ENCODE measurements at places on chromosomes 3 and 15. TPM values are rescaled to one million over a fixed set of nuclear protein-coding genes. Genes with fewer than 3 reads are reported as not detected.
A peak's percentile ranks its signal among the peaks of the same experiment; 100 is the strongest.

DNA sequence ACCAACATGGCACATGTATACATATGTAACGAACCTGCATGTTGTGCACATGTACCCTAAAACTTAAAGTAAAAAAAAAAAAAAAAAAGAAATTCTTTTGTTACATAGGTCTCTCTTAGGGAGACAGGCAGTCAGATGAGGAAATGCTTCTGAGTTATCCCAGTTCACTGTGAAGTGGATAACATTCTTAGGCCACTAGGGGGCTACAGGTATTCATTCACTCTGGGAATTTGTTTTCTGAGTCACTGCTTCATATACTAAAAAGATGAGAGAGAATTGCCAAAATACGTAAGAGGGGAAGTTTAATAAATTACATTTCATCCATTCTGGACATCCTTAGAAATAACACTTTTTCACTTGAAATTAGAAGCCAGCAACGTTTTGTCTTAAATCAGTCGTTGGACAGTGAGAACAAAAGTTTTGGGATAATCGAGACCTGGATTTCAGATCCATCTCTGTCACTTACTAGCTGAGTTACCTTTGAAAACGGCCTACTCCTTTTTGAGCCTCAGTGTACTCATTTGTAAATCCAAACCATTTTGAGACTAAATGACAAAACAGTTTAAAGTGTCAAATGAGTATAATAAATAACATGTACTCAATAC lies 738.4 kb upstream of the ALCAM start:
- DNase-seq = no peak

GRCh38 chr3:53346922-53347260 lies 452 bp downstream of the DCP1A start:
- no peak for DNase-seq

ITGA11 gene
- total RNA-seq = 4.7 TPM

- DNase-seq = no peak
Measured at GRCh38 chr15:63930034-63930433, 96.3 kb upstream of the HERC1 start.

TMEM207 gene
- not detected for total RNA-seq

SEMA3F gene
- total RNA-seq = 56.1 TPM

PP2D1 gene
- total RNA-seq = not detected

- no peak for DNase-seq
Measured at GRCh38 chr3:57274845-57275244, 17.6 kb downstream of the ASB14 start.

DNA sequence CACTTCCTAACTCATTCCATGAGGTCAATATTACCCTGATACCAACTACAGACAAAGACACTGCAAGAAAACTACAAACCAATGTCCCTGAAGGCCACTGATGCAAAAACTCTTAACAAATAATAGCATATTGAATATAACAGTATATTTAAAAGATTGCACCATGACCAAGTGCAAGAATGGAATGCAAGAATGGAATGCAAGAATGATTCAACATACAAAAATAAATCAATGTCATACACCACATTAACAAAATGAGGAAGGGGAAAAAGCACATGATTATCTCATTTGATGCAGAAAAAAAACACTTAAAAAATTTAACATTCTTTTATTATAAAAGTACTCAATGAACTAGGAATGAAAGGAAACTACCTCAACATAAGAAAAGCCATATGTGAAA lies 463.1 kb upstream of the NECTIN3 start:
- no peak for DNase-seq

DNA sequence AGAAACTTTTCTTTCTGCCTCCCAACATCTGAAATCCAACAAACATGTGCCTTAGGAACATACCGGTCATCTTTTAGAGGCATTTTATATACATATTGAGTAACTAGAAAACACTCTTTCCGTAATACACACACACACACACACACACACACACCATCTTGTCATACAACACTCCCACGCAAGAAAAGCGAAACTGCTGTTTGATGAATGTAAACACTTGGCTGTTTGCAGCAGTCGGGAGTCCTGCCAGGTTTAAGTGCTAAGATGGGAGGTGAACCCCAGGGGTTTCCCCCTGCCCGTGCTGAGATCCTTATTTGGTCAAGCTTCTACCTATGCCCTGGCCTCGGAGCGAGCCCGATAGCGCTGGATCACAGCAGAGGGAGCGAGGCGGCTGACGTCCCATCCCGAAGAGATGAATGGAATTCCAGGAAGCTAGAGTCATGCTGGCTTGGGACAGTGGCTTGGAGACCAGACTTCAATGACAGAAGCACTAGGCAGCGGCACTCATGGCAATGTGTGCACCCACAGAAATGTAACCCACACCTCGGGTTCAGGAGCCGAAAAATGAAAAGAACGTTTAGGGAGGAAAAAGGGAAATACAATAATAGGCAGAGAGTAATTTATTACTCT lies 1.3 kb upstream of the THBS1 start:
- no peak for DNase-seq

GRCh38 chr15:61250613-61251012 lies 21.5 kb upstream of the RORA start:
- no peak for DNase-seq

IP6K2 gene
- total RNA-seq = 66.2 TPM

- DNase-seq = no peak
Measured at GRCh38 chr3:79767905-79768267, at the start of gene ROBO1. ROBO1 (minus strand) TSS chr3:79767998.

USP50 gene
- not detected for total RNA-seq

DNA sequence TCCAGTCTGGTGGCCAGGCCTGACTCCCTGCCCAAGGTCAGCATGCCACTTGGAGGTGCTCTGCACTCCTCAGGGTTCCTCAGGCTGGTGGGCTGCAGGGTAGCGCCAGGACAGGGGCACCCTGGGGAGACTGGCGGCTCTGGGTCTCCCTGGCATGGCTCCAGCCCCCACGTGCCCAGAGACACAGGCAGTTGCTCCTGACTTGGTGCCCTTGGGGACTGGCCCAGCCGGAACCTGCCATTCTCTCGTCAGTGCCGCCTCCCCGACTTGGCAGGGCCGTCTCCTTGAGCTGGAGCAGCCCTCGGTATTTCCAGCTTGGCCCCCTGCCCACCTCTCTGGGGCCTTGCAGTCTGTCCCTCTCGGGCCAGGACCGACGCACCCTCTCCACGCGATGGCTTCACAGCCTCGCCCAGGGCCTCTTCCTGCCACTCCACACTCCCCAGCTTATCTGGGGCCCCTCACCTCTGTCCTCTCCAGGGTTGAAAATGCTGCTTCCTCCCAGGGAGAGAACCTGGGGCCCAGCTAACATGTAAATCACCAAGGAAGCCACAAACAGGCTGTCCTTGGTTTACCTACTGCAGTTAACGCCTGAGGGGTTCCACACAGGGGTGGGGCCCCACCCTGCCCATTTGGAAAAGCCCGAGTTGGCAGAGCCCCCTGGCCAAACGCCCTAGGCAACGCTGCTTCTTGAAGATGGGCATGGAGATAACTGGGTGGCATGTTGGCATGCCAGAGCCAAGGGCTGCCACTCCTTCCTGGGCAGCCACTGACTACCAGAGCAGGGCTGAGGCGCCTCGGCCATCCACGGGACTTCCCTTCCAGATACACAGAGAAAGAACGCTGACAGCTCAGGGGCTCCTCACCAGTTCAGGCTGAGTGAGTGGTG lies 61.4 kb downstream of the SMAD6 start:
- peak; percentile 81 for DNase-seq

DNA sequence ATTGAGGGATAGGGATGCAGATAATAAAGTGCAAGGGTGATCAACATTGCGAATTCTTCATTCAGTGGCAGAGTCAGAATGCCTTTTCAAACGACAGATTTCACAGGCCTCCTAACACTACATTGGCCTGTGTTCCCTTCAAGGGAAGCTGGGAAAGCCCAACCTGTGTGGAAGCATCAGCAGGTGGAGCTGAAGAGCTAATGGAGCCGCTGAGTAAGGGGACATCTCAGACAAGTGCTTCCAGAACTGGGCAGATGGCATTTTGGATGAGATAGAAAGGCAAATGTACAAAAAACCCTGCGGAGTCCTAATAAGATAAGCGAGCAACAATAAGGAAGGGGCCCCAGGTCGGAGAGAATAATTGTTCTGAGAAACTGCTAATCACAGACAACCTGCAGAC lies 8.5 kb upstream of the SLC24A5 start:
- DNase-seq = no peak

MOBP gene
- not detected for total RNA-seq

DNA sequence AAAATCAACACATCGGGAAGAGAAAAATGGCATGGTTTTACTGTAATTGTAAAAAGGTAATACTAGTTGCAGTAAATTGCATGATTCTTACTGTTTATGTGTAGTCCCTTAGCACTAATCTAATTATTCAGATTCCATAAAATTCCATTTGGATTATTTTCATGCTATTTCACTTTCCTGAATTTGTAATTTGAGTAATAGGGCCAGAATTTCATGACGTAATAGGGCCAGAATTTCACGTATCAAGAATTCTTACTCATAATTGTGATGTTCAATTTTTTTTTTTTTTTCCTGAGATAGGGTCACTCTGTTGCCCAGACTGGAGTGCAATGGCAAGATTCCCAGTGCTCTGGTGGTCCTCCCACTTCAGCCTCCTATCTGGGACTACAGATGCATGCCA lies 2.9 kb upstream of the U2SURP start:
- DNase-seq = no peak

GRCh38 chr3:45365060-45365459 lies 23.3 kb upstream of the LARS2 start:
- DNase-seq = no peak

DNA sequence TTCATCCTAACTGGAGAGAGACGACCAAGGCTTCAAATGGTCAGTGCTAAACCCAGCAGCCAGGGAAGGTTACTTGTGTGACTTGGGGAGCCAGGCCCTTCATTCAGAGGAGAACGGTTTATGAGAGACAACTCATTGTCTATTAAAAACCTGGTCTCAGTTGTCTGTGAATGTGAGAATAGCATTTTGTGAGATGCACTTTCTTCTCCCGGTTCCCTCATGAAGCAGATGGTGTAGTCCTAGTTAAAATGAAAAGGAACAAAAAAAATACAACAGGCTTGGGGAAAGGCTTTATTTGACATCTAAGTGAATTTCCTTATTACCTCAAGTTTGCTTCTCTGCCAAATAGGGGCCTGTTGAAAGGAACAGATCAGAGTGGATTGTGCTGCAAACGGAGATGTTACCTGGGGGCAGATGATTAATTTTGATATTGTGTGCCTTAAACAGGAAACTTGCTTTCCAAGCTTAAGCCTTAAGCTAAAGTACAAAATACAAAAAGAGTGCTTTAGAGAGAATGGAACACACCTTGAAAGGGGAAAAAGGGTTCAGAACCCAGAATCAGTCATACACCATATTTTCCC lies 202.7 kb upstream of the BHLHE40 start:
- DNase-seq = no peak

GRCh38 chr15:89912674-89913396 lies at the start of gene ARPIN:
ARPIN (minus strand) TSS chr15:89912952; CDS start chr15:89912835, 117 bp downstream.
- DNase-seq = no peak

EMC7 gene
- total RNA-seq = 27.1 TPM

RBPMS2 gene
- 1.7 TPM for total RNA-seq

LARP6 gene
- total RNA-seq = 4.5 TPM

GRCh38 chr3:27796365-27796875 lies 74.3 kb upstream of the EOMES start:
- no peak for DNase-seq

DNA sequence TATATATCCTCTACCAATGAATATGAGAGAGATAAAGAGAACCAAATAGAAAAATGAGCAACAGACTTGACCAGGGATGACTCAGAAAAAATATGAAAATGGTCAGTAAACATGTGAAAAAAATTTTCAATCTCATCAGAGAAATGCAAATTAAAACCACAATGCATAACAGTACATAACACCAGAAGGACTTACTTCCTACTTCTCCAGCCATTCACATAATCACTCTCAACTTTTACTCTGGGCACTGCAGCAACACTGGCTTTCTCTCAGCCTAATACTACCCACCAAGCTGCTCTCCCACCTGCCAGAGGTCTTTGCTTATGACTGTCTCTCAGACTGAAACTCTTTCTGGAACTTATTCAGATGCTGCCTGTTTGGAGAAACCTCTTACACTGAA lies 49.4 kb downstream of the DPH6 start:
- no peak for DNase-seq

GRCh38 chr15:92161039-92161670 lies 232.5 kb upstream of the ST8SIA2 start:
- DNase-seq = no peak

GRCh38 chr3:42537350-42537749 lies 34.9 kb downstream of the VIPR1 start:
- peak; percentile 38 for DNase-seq

- no peak for DNase-seq
Measured at GRCh38 chr3:116038968-116039650, 406.2 kb downstream of the LSAMP start.

- peak; percentile 72 for DNase-seq
Measured at GRCh38 chr3:195097331-195098255, 173.4 kb downstream of the XXYLT1 start.

GRCh38 chr15:44328135-44328534 lies 39.6 kb downstream of the GOLM2 start:
- DNase-seq = no peak

- DNase-seq = no peak
Measured at GRCh38 chr3:70149714-70150400, 150.3 kb downstream of the SAMMSON start.

DNA sequence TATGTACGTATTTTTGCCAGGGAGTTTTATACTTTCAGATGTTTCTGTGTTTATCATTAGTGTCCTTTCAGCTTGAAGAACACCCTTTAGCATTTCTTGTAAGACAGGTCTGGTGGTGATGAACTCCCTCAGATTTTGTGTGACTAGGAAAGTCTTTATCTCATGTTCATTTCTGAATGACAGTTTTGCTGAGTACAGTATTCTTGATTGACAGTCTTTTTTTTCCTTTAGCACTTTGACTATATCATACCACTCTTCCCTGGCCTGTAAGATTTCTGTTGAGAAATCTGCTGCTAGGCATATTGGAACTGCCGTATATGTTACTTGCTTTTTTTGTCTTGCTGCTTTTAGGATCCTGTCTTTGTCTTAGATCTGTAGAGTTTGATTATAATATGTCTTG lies 5.8 kb downstream of the LNP1 start:
- DNase-seq = no peak

DNA sequence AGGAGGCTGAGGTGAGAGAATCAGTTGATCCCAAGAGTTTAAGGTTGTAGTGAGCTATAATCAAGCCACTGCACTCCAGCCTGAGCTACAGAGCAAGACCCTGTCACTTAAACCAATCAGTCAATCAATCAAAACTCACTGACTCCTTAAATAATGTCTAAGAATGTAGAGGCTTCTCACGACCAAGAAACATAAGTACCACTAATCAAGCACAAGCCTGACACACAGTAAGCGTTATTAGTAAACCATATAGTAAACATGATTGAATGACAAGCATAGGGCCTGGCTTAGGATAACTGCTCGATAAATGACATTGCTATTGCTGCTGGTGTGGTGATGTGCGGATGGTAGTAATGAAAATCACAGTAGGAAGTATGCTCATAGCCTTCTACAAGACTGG lies 29.4 kb downstream of the C3orf85 start:
- DNase-seq = no peak

ZBTB20 gene
- 78.8 TPM for total RNA-seq

GRCh38 chr3:112931736-112932521 lies 43.0 kb downstream of the CD200R1 start:
- DNase-seq = peak; percentile 62
